ENCODE measurements at places on chromosomes 12 and 14.

GRCh38 chr12:27344246-27344645, 11.6 kb downstream of the BMAL2 start:
- DNase-seq = no peak

- DNase-seq = no peak
These were observed 58.0 kb upstream of the KRAS start for GRCh38 chr12:25308756-25309155.

DNA sequence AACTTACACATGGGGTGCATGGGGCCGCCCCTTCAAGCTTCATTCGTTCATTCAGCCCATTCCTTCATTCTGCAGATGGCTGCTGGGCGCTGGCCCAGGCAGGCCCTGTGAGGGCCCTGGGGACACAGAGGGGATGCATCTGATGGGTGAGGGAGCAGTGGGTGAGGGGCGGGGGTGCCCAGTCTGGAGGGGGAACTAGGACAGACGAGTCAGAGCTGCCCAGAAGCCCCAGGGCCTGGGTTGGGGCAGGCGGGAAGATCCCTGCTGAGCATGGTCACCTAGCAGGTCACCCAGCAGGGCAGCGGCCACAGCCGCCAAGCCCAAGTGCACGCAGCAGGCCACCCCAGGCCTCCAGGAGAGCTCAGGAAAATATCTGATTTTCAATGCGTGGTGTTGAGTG, 14.1 kb downstream of the TRMT61A start:
- DNase-seq = no peak

DNA sequence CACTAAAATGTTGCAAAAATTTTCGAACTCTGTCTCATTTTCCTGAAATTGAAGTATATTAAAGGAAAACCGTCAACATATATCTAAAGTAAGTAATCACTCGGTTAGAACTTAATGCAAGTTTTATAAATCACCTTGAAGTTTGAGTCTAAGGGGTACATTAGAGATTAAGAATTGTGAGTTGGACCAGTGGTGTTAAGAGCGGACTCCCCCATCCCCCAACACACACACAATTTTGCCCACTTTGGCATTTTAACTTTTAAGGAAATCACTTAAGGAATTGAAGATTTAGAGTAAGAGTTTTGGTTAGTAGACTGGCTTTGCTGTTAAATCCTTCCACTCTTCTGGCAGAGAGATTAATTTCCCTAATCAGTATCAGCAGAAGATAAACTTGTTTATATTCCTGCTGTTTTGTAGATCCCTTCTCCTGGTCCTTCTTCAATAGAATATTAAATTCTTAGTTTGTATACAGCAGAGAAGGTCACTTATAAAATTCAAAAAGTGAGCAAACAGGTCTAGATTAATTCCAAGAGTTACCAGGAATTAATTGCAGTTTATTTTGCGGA, 1.5 kb downstream of the HIF1A start:
- DNase-seq = no peak

DNA sequence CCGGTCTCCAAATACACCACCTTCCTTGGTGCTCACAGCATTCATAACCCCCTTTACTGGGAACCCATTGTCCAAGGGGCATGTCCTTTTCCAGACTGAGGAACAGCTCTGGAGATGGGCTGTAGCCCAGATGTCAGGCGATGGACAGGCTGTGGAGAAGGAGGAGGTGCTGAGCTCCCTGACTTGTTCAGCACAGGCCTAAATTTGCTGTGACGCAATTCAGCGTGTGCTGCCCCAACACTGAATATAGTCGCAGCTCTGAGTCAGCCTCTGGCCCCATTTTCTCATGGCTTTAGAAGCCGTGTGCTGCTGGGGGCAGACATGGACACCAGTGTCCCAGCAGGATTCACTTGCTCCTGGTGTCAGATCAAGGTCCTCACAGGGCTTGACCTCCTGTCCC, 269.1 kb downstream of the EMP1 start:
- DNase-seq = peak; percentile 19

- no peak for DNase-seq
These were observed 7.0 kb upstream of the PGAM5 start for GRCh38 chr12:132703641-132704040.

DNA sequence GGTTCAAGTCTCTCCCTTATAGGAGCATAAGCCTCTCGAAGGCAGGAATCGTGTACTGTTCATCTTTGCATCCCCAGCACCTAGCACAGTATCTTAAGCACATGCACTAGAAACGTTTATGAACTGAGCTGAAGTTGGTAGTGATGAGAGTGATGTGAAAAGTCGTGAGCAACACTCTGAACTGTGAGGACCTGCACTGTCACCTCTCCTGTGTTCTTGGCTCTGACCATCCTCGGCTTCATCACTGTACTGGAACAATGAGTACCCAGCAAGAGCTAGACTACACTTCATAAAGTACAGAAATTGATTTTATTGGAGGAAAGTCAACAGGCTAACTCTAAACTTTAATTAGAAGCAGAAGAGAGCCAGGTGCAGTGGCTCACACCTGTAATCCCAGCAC, 473.6 kb downstream of the BCAT1 start:
- DNase-seq = no peak

GRCh38 chr12:101010896-101011295, 199.1 kb downstream of the SLC5A8 start:
- DNase-seq = no peak

GRCh38 chr14:51201890-51202289, 38.2 kb upstream of the TMX1 start:
- no peak for DNase-seq
